ENCODE measurements at places on chromosomes 6 and 20.
A peak's percentile ranks its signal among the peaks of the same experiment; 100 is the strongest.

- DNase-seq = no peak
These were observed 104.3 kb upstream of the AHI1 start for GRCh38 chr6:135601857-135602256.

GRCh38 chr6:1652842-1653241 is 43.1 kb downstream of the FOXC1 start:
- peak; percentile 6 for DNase-seq

- DNase-seq = no peak
These were observed 23.0 kb downstream of the L3MBTL1 start for GRCh38 chr20:43530321-43531090.

DNA sequence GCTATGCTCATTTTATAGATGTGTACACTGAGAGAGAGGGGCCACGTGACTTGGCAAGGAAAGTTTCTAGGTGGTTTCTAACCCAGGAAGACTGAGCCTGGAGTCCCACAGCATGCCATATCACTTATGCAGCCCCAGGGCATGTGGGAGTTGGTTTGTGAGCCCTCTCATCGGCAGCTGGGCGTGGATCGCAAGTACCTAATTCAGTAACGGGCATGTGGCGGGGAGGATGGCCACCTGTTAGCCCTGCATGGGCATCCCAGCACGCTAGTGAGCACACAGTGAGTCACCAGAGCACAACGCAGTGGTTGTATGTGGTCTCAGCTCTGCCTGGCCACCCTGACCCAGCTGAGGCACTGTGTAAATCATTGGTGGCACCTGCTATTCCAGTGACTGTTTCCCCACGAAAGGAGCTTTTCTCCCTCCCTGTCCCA is 88.3 kb downstream of the NINL start:
- no peak for DNase-seq

DNA sequence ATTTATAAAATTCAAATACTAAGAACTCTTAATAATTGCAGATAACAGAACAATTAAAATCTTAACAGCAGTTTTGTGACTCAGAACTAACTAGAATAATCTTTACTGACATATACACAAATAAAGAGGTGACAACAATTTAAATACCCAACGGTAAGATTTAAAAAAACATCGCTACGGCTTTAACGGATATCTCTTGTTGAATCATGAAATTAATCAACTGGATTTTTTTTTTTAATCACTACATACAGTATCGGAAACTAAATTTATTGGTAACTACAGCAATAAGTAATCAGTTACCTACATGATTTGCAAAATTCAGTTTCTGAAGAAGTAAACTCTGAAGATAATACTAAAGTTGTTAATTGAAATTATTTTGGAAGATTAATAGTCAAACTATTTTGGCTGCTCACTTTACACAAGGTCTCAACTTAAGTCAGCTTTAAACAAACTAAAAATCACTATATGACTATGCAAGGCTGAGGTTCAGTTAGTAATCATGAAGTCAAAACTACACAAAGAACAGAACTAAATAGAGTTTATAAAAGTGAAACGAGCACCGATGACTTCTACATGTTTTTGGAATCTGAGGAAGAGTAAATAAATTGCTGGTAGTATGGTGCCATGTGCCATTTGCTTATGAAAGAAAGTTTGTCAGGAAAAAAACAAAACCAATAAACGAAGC is 128.8 kb downstream of the HUS1B start:
- DNase-seq = no peak

DNA sequence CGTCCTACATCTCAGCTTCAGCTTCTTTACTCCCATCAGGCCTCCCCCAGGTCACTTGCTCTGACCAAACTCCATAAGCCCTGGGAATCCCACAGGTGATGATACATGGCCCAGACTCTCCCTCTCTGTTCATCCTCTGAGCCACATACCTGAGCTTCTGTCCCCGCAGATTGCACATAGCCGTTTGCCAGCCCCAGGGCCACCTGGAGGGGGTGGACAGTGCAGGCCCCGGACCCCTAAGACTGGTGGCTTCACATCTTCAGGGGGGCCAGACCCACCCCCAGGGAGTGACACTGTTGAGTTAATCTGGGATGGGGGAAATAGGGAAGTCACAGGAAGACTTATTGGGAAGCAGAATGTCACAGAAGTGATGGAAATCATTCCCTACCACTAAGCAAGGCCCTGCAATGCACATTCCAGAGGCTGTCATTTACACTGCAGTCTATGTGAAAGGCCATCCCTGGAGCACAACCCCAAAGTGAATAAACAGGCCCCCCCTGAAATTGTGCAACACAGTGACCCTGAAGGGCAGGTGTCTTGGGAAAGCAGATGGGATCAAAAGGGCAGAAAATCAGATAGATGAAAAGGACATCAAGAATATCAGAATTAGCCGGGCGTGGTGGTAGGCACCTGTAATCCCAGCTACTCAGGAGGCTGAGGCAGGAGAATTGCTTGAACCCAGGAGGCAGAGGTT is 2.2 kb downstream of the RXRB start:
- no peak for DNase-seq

- DNase-seq = no peak
These were observed 459.2 kb upstream of the RUNX2 start for GRCh38 chr6:44868910-44869309.

- DNase-seq = no peak
These were observed 13.9 kb upstream of the BCLAF1 start for GRCh38 chr6:136303516-136303915.

DNA sequence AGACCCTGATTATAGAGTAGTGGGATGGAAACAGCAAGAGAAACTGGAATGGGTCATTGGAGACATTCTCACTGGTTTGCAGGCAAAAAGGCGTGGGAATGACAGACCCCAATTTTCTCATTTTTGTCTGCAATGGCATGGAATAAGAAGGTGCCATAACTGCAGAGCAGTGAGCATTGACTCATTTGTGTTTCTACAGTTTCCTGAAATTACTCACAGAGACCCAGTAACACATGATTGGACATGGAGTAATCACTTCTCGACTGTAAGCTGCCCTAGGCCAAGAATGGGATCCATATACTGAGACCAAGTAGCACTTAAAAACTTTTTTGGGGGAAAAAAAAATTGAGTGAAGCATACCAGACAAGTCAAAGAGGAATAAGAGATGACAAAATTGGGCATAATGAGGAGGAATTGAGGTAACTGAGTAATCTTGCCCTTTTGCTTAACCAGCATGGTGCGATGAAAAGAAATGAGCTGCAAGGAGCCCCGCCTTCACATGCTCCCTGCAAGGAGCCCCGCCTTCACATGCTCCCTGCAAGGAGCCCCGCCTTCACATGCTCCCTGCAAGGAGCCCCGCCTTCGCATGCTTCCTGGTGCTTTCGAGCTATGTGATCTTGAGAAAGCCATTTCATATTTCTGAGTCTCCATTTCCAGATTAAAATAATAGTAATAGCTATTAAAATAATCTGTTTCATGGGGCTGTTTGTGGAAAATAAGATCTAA is 44.1 kb downstream of the NHSL1 start:
- peak; percentile 72 for DNase-seq

DNA sequence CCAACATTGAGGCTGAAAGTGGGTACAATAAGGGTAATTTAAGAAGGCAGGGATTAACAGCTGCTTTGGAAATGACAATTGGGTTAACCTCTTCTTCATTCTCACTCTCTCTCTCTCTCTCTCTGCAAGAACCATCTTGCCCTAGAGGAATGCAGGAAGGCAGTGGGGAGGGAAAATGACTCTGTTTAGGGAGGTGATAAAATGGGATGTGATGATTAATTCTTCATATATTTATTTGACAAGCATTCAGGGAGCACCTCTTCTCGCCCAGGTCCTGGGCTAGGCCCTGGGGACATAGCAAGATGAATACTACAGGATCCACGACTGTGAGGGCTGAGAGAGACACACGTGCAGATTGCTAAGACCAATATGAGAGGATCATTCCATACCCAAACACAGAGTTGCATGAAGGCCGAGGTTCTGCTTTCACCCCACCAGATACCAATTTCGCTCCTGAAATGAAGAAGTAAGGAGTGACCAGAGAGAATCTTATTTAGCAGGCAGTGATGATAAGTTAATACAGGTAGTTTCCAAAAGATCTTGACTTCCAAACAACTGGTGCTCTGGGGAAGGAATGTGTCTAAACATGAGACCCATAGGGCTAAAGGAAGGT is 13.3 kb upstream of the PTPN1 start:
- DNase-seq = no peak

GRCh38 chr20:59813126-59813947 is 120.1 kb downstream of the SYCP2 start:
- DNase-seq = no peak

DNA sequence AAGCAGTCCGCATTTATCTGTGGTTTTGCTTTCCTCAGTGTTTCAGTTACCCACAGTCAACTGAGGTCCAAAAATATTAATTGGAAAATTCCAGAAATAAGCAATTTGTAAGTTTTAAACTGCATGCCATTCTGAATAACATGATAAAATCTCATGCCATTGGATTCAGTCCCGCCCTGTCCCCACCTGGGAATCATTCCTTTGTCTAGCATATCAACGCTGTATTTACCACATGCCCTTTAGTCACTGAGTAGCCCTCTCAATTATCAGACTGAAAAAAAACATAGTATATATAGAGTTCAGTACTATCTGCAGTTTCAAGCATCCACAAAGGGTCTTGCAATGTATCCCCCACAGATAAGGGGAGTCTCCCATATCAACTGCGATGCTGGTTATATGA is 17.1 kb downstream of the RANBP9 start:
- no peak for DNase-seq

GRCh38 chr20:8616792-8617191 is 452.1 kb upstream of the PLCB4 start:
- DNase-seq = no peak

Measured in activated CD4-positive, alpha-beta T cell treated with anti-CD3 and anti-CD28 coated beads for 36 hours (primary cell).